HFFc6 (cell line): ENCODE measurements at places on chromosomes 2 and 18. TPM values are rescaled to one million over a fixed set of nuclear protein-coding genes. Genes with fewer than 3 reads are reported as not detected.

Gene COLEC12
- 0.18 TPM in 1 of 3 replicates, not detected in the others for total RNA-seq

DNA sequence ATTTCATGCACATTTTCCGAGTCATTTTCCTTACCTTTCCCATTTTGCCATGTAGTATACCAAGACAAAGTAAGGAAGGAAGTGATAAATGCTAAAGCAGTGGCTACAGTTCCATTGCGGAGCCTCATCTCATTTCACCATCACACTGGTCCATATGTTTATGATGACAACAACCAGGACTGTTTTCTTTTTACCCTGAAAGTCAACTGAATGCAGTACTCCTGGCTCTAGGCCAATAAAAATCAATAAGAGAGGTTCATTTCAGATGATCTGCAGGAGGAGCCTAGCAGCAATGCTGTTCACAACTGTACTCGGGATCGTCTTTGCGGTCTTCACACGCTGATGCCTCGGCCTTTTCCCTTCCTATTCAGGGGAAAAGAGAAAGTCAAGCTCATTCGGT lies 4.7 kb downstream of the MGAT4A start:
- peaks cover 31% of the 10 kb centered on the region for H3K27me3 ChIP-seq
- H3K36me3 ChIP-seq, result no peaks in the 10 kb centered on the region
- H3K4me1 ChIP-seq, result no peaks in the 10 kb centered on the region

- no peak for DNase-seq
- no peaks in the 10 kb centered on the region; the same call in 1 of the 2 replicates for H3K4me1 ChIP-seq
- H3K36me3 ChIP-seq, result no peaks in the 10 kb centered on the region
- H3K27me3 ChIP-seq, result no peaks in the 10 kb centered on the region
- H3K27ac ChIP-seq, result no peak overlapping the region
These were observed 1312.2 kb upstream of the ACVR2A start for GRCh38 chr2:146532509-146533147.

DNA sequence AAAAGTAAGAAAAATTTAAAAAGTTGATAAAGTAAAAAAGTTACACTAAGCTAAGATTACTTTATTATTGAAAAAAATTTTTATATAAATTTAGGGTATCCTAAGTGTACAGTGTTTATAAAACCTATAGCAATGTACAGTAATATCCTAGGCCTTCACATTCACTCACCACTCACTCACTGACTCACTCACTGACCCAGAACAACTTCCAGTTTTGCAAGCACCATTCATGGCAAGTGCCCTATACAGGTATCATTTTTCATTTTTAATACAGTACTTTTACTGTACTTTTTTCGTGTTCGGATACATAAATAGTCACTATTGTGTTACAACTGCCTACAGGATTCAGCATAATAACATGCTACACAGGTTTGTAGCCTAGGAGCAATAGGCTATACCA lies 8.9 kb upstream of the THUMPD2 start:
- peaks cover 10% of the 10 kb centered on the region for H3K4me1 ChIP-seq
- no peak overlapping the region for H3K27ac ChIP-seq
- H3K36me3 ChIP-seq, result peaks cover 23% of the 10 kb centered on the region
- H3K27me3 ChIP-seq, result no peaks in the 10 kb centered on the region

- H3K4me3 ChIP-seq, result no peak overlapping the region
- no peaks in the 10 kb centered on the region for H3K27me3 ChIP-seq
- DNase-seq, result no peak
- H3K4me1 ChIP-seq, result no peaks in the 10 kb centered on the region
- H3K27ac ChIP-seq, result no peak overlapping the region
These were observed 61.7 kb downstream of the CYBRD1 start for GRCh38 chr2:171584001-171584400.

Gene EGR4
- total RNA-seq, result not detected in 3 replicates

Gene EIF5B
- total RNA-seq, result 44.3 to 50.7 TPM (median 44.5 TPM) in 3 replicates

Gene RNF152
- 52.2 to 68.4 TPM (median 59.0 TPM) in 3 replicates for total RNA-seq

DNA sequence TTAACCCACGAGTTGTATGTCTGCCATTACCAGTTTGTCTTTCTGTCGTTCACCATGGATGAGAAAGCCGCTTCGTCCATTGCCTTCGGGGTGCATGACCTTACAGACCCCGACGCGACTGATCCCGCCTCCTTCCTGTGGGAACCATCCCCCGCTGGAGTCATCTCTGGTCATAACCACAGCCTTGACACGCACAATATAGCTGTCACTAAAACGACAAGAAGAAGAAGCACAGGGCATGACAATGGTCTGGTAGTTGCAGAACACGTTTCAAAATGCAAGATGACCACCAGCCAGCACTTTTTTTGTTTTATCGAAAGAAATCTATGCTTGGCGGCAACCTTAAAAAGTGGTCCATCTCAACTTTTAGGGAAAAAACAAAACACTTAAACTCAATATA lies 87.7 kb downstream of the SPRED2 start:
- H3K27me3 ChIP-seq, result peaks cover 3% of the 10 kb centered on the region; the same call in 1 of the 2 replicates
- H3K27ac ChIP-seq, result no peak overlapping the region
- DNase-seq, result no peak
- H3K4me3 ChIP-seq, result no peak overlapping the region
- H3K36me3 ChIP-seq, result peaks cover 17% of the 10 kb centered on the region
- H3K4me1 ChIP-seq, result peaks cover 24% of the 10 kb centered on the region

- H3K27me3 ChIP-seq, result no peaks in the 10 kb centered on the region; the same call in none of the 2 replicates
- H3K36me3 ChIP-seq, result peaks cover 35% of the 10 kb centered on the region
- no peak overlapping the region for H3K27ac ChIP-seq
- no peak overlapping the region for H3K4me3 ChIP-seq
These were observed 99.8 kb downstream of the ZNF236 start for GRCh38 chr18:76922107-76922506.

GRCh38 chr18:36025025-36025424 lies 42.3 kb downstream of the RPRD1A start:
- peaks cover 22% of the 10 kb centered on the region for H3K36me3 ChIP-seq
- no peak overlapping the region; the same call in 1 of the 2 replicates for H3K4me3 ChIP-seq
- no peaks in the 10 kb centered on the region for H3K27me3 ChIP-seq

DNA sequence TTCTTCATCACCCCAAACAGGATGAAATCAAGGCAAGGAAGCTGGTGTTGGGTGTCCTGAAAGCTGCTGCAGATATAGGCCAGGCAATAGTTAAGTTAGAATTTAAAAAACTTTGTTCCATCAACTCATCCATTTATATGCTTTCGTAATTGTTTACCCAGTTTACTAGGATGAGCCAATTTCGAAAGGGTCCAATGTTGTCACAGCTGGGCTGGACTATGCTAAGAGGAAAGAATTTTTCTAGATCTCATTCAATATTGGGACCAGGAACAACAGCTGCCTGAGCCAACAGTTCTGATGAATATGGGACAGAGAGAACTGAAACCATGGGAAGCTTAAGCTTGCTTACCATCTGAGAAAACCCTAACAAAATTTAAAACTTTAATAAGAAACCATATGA lies 21.6 kb upstream of the SP3 start:
- DNase-seq, result no peak
- H3K27me3 ChIP-seq, result peaks cover 1% of the 10 kb centered on the region
- H3K4me3 ChIP-seq, result no peak overlapping the region
- H3K27ac ChIP-seq, result no peak overlapping the region
- peaks cover 49% of the 10 kb centered on the region for H3K4me1 ChIP-seq

Gene GAL3ST2
- 0.24 TPM in 1 of 3 replicates, not detected in the others for total RNA-seq

Gene TWIST2
- 118 to 135 TPM (median 129 TPM) in 3 replicates for total RNA-seq

Gene TFPI
- 23.0 to 33.2 TPM (median 30.2 TPM) in 3 replicates for total RNA-seq
